ENCODE measurements at places on chromosomes 5 and 9.
A peak's percentile ranks its signal among the peaks of the same experiment; 100 is the strongest.

GRCh38 chr9:1869843-1870242 is 145.3 kb upstream of the SMARCA2 start:
- DNase-seq: peak; percentile 27
- no peak overlapping the region for H3K27ac ChIP-seq
- no peak overlapping the region for H3K4me3 ChIP-seq
- H3K4me1 ChIP-seq: peaks cover 4% of the 10 kb centered on the region
- no peaks in the 10 kb centered on the region for H3K36me3 ChIP-seq
- H3K27me3 ChIP-seq: peaks cover 20% of the 10 kb centered on the region

DNA sequence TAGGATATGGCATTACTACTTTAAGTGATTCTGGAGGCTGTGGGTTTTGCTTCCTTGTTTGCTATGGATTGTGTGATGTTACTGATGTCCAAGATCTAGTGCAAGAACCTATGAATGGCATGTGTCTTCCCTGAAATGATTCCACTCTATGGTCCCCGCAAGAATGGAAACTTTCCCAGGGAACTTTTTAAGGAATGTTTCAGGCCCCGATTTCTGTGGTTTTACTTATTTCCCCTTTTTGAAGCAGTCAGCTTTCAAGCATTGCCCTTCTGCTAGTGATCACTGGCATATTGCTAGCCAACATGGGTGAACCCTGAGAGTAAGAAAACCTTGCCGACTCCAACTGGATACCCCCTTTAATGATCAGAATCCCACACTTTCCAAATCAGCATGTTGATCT is 26.6 kb upstream of the CD180 start:
- H3K4me1 ChIP-seq: peaks cover 30% of the 10 kb centered on the region
- H3K27ac ChIP-seq: peak overlapping the region; percentile 51
- H3K4me3 ChIP-seq: peak overlapping the region; percentile 12

DNA sequence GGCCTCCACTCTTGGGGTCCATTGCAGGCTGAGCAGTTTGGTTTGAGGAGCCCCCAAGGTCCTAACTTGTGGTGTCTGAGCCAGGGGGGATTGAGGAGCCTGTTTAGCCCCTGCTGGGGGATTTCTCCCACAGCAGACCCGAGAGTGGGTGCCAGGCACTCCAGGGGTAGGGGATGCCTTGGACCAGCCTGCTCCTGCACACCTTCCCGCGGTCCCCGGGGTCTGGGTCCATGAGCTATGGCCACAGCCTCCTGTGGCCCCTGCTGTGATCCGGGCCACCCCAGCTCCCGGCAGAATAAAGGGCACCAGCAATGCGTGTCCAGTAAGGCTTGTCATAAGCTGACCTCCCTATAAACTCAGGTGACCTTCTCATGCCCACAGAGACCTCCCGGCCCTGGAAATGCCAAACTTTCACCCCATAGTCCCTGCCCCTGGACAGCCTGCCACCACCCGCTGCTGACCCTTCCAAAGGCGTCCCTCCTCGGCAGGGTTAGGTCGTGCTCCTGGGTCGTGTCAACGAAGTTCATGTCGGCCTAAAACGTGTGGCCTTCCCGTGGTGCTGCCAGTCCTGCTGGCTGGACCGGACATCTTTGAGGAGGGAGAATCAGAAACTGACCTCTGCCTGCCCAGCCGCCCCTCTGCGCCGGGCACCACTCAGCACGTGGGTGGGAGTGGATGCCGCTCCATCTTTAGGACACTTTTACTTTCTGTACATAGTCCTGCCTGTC is 137.6 kb downstream of the MRPL36 start:
- DNase-seq: peak; percentile 0
- no peak overlapping the region for H3K27ac ChIP-seq
- no peak overlapping the region for H3K4me3 ChIP-seq
- peaks cover 48% of the 10 kb centered on the region for H3K27me3 ChIP-seq
- H3K4me1 ChIP-seq: peaks cover 7% of the 10 kb centered on the region
- H3K36me3 ChIP-seq: no peaks in the 10 kb centered on the region

GRCh38 chr5:126636956-126637355 is 36.2 kb downstream of the PHAX start:
- H3K4me1 ChIP-seq: peaks cover 6% of the 10 kb centered on the region
- H3K27ac ChIP-seq: no peak overlapping the region
- H3K4me3 ChIP-seq: no peak overlapping the region
- H3K27me3 ChIP-seq: no peaks in the 10 kb centered on the region
- no peaks in the 10 kb centered on the region for H3K36me3 ChIP-seq

- peaks cover 54% of the 10 kb centered on the region for H3K36me3 ChIP-seq
- DNase-seq: no peak
- peak overlapping the region; percentile 38 for H3K27ac ChIP-seq
- H3K4me3 ChIP-seq: no peak overlapping the region
- H3K27me3 ChIP-seq: no peaks in the 10 kb centered on the region
- H3K4me1 ChIP-seq: peaks cover 4% of the 10 kb centered on the region
Observed at GRCh38 chr9:133106511-133107244, 14.4 kb downstream of the RALGDS start.

DNA sequence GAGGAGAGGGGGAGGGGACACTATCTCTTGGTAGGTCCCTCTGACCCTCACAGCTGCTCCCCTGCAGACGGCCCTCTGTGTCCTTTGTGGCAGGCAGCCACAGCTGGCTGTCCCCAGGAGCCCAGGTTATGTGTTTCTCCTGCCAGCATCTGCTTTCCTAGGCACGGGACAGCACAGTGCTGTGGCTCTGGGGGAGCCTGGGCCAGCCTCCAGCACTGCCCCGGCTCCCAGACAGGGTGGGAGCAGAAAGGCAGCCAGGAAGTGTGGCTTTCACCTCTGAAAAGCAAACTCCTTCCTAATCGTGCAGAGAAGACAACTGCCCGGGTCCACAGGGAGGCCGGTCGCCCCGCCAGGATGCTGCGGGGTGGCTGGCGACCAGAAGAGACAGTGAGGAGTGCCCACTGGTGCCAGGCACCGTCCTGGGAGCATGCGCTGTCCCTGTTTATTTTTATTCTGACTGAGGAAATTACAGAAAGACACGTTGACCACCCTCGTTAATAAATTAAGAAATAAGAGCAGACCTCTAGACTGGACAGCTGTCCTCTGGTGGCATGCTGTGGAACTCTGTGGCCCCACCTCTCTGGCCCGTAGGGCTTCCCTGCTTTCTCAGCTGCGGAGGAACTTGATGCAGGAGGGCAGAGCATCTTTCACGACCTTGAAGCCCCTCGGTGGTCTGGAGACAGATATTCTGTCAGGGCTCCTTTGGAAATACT is 240.3 kb downstream of the FANCC start:
- no peaks in the 10 kb centered on the region for H3K4me1 ChIP-seq

DNA sequence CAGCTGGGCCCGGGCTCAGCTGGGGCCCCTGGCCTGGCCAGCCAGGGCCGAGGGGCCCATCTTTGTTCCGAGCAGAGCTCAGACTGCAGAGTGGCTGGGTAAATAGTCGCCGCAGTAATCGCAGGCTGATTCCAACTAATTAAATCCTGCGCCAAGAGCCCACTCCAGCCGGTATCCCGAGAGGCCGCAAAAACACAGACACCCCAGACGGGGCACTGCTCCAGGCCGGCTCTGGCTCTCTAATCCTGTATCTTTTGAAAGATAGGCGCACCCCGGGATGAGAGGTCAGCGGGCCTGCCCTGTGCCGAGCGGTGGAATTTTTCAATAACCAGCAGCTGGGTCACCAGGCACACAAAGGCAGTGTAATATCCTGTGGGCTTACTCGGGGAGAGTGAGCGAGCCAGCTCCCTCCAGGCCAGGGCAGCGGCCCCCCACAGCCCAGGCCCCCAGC is 57.7 kb downstream of the LMX1B start:
- H3K4me1 ChIP-seq: peaks cover 9% of the 10 kb centered on the region
- H3K4me3 ChIP-seq: no peak overlapping the region
- H3K27ac ChIP-seq: no peak overlapping the region
